Upper lobe of left lung (tissue), 6 donors: ENCODE measurements at places on chromosomes 3 and 15. TPM values are rescaled to one million over a fixed set of nuclear protein-coding genes. Genes with fewer than 3 reads are reported as not detected.

The SENP5 gene
- total RNA-seq: 67.1 TPM

The GP5 gene
- total RNA-seq: not detected

- no peak for DNase-seq
These were observed 63.0 kb upstream of the TSC22D2 start for GRCh38 chr3:150345021-150345538.

The MORC1 gene
- total RNA-seq: not detected
